KBM-7 (cell line): ENCODE measurements at places on chromosomes 2 and 18.
A peak's percentile ranks its signal among the peaks of the same experiment; 100 is the strongest.

DNA sequence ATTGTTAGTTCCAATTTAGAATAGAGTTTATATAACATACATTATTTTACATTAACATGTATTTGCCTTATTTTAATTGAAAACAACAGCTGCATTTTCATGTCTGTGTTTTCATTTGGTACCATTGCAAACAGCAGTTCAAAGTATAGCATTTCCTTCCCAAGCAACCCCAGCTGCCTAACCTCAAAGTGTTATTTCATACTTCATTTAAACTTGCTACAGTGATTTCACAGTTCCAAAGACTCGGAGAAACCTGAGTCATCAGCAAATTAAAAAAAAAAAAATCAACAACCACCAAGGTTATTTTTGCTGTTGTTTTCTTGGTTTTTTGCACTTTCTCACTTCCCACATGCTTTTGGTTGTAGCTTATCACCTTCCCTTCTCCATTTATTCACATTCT lies 236.5 kb upstream of the SPHKAP start:
- no peak for DNase-seq

DNA sequence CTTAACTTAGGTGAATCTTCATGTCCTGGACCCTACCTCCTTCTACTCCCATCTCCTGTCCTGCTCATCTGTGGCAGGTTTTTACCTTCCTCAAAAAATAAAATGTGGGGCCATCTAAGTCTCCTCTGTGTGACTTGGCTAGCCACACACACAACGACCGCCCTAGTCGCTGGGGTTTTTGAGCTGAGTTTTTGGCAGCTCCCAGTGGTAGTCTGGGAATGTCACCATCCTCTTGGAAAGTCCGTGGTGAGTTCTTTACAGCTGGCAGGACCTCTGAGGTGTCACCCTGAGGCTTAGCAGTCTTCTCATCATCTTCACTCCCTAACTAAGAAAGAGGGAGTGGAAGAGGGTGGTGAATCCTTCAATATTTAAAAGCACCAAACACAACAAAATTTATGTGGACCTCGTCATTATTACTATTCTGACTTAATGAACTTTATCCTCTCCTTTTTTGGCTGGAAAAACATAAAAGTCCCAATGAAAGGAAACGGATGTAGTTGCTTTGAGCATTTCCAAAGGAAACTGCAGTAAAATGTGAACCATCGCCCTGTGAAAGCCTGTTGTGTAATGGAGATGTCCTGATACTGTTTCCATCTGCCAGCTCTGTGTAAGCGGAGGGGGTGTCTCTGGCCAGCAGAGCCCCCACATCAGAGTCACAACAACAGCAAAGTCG lies 78.6 kb downstream of the VAPA start:
- no peak for DNase-seq

DNA sequence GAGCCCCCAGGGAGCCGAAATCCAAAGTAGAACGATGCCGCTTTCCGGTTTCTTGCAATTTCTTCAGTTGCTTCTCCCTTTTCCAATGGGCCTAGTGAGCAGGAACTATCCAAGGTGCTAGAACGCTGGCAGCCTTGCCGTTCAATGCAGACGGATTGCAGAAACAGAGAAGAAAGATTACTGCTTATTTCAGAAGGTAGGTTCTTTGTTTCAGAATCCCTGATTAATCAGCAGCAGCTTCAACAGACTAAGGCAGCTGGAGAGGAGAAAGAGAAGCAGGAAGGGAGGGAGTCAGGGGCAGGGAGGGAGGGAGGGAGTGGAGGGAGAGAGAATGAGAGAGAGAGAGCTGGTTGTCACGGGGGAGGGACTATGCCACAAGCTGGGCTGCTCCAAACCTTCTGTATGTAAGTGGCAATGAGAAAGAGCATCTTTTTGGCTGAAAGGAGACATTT lies 576 bp downstream of the NYAP2 start:
- DNase-seq = peak; percentile 1

- DNase-seq = no peak
Measured at GRCh38 chr2:9331704-9332103, 91.6 kb downstream of the ITGB1BP1 start.
